ENCODE measurements at places on chromosomes 7 and 10.

GRCh38 chr10:786633-787474, 97.4 kb upstream of the DIP2C start:
- DNase-seq: no peak

DNA sequence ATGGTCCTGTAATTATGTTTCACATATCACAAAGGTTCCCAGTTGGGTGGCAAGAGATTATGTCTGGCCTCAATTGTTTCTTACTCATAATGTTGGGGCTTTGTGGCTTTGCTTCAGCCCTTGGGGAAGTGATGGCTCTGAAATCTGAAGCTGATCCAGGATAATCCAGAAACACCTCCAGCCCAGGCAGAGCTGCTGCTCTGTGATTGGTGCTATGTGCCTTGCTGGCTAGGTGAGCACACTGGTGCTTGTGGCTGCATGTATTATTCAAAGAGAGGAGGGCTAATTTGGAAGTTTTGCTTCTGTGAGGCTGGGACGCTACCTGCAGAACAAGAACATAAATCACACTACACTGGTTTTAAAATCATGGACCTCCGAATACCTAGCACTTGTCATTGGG, 346.6 kb upstream of the MGMT start:
- no peak for DNase-seq

- no peak for DNase-seq
Observed at GRCh38 chr7:148570510-148570909, 20.1 kb upstream of the C7orf33 start.

DNA sequence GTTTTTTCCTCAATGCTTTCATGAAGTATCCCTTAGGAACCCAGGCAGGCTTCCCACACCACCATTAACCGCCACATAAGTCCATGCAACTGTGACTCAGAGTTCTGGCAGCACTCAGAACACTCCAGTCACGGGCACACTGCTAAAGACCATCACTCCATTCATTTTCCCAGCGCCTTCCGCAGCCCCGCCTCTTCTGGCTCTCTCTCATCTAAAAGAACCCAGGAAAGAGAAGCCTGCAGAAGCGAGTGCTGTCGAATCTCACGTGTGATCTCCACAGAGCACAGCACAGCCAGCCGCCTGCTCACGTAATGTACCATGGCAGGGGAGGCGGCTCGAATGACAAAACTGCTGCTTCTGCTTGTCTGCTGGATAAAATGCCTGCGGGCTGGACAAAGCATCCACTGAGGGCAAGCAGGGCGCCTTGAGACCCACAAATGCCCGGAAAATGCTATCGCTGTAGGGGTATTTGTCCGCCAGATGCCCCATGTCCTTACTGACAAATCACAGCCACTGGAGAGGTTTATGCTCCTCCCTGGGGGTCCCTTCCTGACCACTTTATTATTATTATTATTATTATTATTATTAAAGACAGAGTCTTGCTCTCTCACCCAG, 1.8 kb downstream of the PSMG3 start:
- DNase-seq: no peak

GRCh38 chr10:64156166-64156565, 635.0 kb downstream of the REEP3 start:
- no peak for DNase-seq
